Right forelimb (tissue), 1 donor: ENCODE measurements at places on chromosomes 5 and 9.
A peak's percentile ranks its signal among the peaks of the same experiment; 100 is the strongest.

GRCh38 chr9:71766663-71767062 lies 1.6 kb downstream of the CEMIP2 start:
- no peak for DNase-seq

DNA sequence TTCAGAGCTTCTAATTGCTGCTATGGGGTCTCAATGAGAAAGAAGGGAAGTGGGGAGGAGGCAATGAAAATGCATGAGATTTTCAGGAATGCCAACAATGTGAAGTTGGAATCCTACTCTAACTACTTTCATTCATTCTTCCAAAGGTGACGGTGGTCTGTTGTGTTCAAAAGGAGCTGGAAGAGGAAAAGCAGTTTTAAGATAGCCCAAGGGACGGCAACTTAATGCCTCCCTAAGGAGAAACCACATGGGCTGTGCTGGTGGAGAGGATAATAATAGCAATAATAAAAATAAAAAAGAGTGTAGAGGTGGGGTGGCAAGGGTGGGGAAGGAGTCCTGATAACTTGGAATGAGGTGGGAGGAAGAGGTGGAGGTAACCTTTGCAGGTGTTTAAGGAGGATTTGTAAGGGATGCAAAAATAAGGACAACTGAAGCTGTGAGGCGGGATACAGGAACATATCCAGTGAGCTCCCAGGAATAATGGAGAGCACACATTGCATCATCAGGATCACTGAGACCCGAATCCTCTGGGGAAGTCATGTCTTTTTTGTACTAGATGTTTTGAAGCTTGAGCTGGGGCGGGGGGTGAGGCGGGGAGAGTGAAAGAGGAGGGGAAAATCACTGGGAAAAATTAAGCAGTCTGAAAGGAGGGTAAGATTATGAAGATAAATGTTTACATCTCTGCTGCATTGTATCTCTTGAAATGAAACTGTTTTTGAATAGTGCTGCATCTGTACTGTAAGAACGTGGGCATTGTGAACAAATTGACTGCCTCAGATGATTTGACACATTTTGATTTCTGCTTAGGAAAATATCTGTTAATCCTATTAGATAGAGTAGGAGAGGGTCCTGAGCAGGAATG lies 120.1 kb upstream of the TMEM161B start:
- DNase-seq: no peak

DNA sequence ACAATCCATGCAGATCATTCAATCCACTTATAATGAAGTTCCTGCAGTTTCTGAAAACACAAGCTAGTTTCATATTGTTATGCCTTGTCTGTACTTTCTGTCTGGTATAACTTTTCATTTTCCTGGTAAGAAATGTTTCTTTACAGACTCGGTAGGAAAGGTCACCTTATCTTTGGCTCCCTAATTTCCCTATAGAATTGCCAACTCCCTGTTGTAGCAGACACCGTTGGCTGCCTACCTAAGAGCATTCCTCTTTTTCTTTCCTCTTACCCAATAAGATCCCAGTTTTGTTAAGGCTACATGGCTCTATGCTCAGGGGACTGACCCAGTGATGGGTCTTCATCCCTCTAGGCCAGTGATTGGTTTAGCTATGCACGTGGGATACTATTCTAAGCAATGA lies 6.2 kb upstream of the ARHGEF37 start:
- DNase-seq: no peak

- DNase-seq: peak; percentile 60
Measured at GRCh38 chr9:121992571-121993212, 100.4 kb downstream of the TTLL11 start.

GRCh38 chr5:125331987-125332598 lies 585.7 kb upstream of the ZNF608 start:
- DNase-seq: no peak

DNA sequence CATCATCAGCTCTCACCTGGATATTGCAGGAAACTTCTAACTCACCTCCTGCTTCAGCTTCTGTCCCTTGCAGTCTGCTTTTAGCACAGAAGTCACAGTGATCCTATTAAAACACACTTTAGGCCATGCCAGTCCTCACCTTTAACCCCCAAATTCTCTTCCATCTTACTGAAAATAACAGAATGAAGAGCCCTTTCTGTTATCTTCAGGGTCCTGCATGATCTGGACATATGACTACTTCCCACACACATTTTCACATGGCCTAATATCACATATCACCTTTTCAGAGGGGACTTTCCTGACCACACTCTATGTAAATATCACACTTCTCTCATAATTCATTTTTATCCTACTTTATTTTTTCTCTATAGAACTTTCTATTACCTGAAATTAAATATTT lies 550.6 kb upstream of the CLINT1 start:
- no peak for DNase-seq
